ENCODE measurements at places on chromosomes 4 and X.
A peak's percentile ranks its signal among the peaks of the same experiment; 100 is the strongest.

DNA sequence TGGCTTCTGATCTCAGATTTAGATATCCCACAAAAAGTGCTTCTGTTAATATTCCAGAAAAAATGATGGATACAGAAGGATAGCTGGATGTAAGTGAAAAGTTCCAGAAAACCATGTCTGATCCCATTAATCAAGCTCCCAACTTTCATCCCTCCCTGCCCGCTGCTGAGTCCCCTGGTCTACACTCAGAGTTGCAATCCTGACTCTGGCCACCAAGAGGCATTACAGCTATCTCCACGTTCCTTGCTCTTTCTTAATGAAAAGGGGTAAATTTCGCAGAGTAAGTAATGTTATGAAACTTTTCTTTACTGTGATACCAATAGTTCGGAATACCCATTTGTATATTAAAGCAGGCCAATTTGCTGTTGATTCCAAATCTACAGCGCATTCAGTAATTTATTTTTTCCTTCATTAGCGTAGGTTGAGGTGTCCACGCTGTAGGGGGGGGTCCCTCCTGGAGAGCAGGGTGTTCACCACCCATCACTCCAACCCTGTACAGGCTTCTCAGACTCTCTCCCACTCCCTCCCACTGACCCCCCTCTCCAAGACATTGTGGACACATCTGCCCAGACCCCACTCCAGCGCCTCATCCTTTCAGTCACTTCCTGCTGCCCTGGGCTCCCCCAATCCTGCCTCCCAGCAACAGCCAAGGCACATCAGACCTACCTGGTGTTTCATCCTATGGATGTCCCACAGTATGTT, 55.1 kb downstream of the RAB40A start:
- DNase-seq: no peak

DNA sequence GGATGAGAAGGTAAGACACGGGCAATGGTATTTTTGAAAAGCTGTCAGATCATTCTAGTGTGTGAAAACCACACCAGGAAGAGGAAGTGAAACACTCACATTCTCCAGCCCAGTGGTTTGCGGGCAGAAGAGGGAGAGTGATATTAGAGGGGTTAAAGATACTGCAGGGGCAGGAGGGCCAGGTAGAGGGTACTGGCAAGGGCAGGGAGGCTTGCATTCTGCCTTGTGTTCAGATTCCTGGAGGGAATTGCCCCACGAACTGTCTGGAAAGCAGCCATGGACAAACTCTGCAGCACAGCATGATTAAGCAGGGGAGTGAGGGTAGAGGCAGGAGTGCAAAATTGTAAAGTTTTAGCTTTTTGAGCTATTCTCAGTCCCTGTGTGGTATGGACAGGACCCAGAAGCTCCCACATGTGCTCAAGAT, 30.9 kb downstream of the NIPAL1 start:
- no peak for DNase-seq

- DNase-seq: peak; percentile 67
These were observed 75.1 kb upstream of the USP9X start for GRCh38 chrX:41009850-41010846.

GRCh38 chr4:5465956-5466355, 242.4 kb downstream of the EVC2 start:
- DNase-seq: no peak

- no peak for DNase-seq
These were observed 55.6 kb downstream of the CLDN34 start for GRCh38 chrX:10022580-10023245.

DNA sequence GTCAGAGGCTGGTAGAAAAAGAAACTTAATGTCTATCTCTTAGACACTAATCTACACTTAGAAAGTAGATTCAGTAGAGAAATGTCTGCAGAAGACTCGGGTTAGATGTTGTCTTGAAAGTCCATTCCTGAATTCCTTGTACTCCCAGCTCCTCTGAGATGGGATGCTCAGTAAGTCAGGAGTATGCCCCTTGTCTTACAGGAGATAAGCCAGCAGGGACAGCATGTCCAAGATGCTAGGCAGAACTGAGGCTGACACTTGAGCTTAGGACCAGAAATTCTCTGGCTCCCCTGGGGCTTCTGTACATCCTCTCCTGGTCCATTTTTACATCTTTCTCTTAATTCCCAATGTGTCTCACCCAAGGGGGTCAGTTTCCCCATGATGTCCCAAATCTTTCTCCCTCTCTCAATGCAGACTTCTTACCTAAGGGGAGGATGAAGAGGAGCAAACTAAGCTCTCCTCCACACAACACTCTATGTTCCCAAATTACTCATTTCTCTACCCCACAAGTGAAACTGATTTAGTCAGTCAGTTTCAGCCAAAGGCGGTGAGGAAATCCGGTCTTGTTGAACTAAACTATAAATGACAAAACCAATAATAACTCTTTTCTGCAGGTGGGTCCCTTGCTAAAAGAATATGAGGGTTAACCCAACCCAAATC, 558.2 kb upstream of the DIPK2B start:
- no peak for DNase-seq

GRCh38 chr4:107877361-107877760, 52.6 kb downstream of the SGMS2 start:
- no peak for DNase-seq

- no peak for DNase-seq
These were observed 20.7 kb downstream of the PAGE5 start for GRCh38 chrX:55240788-55241340.

- DNase-seq: no peak
These were observed 22.9 kb upstream of the PUDP start for GRCh38 chrX:7170898-7171297.

- no peak for DNase-seq
These were observed 674 bp downstream of the GNPDA2 start for GRCh38 chr4:44725726-44726037.

- DNase-seq: no peak
These were observed 563 bp downstream of the FAM13A start for GRCh38 chr4:89056292-89056952.

- no peak for DNase-seq
These were observed 7.2 kb upstream of the PPEF2 start for GRCh38 chr4:75909405-75909804.

DNA sequence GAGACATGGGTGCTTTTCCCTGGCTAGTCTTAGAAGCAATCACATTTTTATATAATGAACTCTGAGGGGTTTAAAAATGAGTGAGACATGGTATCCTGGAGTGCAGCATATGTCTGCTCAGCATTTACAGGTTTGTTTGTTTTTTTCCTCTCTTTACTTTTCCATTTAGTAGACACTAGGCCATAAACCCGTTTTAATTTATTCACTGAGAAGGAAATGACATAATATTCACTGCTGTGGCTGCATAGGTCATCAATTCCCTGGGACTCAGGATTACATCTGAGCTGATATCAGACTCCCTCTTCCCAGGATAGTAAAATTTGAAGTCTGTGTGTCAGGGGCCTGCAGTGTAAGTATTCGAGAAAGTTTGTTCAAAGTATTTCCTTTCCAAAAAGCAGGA, 178.9 kb upstream of the SPRY1 start:
- DNase-seq: no peak

DNA sequence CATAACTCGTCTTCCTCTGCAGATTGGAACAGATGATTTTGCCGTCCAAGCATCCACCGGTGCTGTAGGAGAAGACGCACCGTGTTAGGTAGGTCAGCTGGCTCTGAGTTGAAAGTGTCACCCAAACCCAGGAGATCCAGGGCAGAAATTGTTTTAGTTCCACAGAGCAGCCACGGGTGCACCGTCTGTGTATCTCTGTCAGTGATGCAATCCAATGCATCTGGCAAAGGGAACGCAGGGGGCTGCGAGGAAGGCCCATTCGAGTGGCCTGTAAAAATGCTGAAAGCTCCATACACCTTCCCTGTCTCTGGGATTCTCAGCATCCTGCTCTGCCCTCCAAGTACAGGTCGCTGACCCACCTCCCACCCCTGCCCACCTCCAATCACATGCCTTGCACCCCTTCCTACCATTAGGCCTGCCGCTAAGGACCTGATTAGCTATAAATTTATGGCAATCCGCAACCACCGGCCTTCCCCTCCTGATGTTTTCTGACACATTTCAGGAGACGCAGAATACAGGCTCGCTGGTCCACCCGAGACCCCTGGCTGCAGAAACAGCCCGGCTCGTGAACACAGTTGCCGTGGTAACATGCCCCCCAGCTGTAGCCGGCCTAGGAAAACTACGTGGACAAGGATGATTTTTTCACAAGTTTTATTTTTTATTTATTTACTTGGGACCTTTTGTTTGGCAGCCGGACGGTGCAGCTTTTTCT, 39.7 kb upstream of the SHOX start:
- no peak for DNase-seq

DNA sequence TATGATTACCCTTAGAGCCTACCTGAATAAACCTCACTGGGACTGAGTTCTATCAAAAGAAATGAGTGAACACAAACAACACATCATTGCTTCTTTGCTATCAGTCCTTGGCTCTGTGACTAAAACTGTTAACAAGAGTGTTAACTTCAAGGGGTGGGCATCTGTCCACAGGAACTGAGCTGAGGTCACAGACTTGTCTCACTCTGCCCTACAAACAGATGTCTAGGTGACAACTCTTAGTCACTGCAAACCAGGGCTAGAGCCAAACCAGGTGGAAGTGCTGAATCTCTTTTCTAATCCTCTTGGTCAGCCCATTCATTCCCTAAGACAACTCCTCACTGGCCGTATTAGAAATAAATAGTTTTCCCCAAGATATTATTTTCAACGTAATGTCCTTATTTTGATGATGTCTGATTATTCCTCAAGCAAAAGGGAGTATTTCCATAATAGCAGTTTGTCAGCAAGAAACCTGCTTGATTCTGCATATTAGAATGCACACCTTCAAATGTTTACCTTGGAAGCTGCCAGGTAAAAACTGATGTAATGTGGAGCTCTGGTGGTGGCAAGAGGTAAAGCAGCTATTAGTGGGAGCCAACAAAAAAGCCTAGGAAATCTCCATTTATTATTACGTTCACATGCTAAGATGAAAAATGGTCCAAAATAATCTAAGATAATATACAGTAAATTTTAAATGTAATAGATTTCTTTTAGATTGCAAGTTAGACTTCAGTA, 4.0 kb downstream of the COL25A1 start:
- no peak for DNase-seq

DNA sequence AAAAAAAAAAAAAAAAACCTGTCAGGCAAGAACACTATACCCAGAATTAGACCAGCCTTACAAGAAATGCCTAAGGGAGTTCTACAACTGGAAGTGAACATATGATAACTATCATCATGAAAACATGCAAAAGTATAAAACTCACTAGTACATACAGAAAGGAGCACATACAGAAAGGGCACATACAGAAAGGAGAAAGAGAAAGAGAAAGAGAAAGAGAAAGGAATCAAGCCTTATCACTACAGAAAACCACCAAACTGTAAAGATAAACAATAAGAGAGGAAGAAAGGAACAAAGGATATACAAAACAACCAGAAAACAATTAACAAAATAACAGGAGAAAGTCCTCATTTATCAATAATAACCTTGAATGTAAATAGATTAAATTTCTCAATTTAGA, 50.4 kb downstream of the PHKA1 start:
- no peak for DNase-seq

DNA sequence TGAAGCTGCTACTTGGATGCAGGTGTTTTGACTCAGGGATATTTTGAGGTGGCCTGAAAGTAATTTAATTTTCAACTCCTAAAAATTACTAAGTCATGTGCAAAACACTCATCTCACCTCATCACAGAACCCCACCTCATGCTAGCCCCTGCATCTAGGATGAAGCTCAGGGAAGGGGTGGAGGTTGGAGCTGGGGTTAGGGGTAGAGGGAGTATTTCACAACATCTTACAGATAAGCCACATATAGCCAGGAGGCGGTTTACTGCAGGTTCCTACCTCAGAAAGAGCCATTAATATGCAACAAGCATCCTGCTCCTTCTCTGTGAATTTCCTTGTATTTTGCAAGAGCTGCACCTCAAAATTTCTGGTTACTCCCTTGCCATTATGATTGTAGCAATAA, 70.5 kb upstream of the TSPAN5 start:
- no peak for DNase-seq

GRCh38 chr4:84875636-84876371, 90.7 kb downstream of the WDFY3 start:
- no peak for DNase-seq

GRCh38 chrX:14032406-14032805, 2.7 kb upstream of the GEMIN8 start:
- peak; percentile 20 for DNase-seq

DNA sequence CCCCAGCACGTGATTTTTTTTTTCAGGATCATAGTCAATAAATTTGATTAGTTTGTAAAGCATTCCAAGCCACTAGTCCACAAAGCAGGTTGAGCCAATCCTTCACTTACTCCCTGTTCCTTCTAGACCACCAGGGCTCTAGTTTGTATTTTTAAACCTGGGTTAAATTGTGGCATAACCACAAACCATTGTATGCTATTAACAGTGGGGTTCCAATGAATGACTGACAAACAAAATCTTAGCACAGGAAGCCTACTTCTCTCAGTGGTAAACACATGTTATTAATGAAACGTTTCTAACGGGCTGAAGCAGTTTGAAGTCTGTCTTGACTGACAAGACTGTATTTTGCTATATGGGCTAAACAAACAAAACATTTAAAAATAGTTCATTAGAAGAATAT, 48.6 kb upstream of the GYPA start:
- DNase-seq: no peak

- DNase-seq: no peak
These were observed 271.9 kb downstream of the MID1IP1 start for GRCh38 chrX:39073131-39073530.

All from NCI-H1092 (cell line).